SIG-M5 (cell line): ENCODE measurements at places on chromosomes 12 and 14.

DNA sequence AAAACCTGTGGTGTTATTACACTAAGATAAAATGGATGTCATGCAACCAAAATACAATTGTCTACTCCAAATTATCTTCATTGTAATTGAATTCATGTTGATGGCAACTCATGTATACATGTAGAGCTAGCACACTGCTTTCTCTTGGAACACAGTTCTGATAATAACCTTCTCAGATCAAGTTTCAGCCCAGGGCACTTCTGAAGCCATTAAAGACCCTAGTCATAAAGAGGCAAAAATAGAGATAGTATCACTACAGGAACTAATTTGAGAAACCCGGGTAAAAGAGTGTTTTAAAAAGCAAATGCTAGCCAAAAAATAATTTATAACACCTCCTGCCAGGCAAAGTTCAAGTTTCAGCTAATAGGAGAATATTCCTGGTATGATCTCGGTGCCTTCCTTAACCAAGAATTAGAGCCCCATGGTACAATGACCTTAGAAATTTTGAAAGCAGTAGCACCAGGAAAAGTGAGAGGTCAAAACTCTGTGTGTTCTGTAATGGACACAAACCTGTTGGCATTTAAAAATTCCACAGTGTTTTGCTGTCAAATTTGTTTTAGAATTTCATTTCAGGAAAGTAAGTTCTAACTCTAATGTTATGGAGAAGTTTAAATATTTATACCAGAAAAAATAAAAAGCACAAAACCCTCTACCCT, 105.0 kb upstream of the FRMD6 start:
- no peak for DNase-seq

DNA sequence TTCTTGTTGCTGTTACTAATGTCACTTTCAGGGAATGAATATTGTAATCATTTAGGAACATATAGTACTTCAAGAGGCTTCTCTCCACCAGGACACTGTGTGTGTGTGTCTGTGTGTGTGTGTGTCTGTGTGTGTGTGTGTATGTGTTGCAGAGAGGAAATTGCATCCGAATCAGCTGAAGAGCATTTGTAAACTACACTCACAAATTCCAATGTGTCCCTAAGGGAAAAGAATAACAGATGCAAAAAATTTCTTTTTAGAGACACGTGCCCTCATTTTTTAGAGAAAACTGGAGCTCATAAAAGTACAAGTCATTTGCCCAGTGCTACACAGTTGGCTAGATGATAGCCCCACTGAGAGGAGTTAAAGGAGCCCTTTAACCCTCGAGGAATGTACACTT, 168.8 kb downstream of the ANO4 start:
- DNase-seq = no peak

DNA sequence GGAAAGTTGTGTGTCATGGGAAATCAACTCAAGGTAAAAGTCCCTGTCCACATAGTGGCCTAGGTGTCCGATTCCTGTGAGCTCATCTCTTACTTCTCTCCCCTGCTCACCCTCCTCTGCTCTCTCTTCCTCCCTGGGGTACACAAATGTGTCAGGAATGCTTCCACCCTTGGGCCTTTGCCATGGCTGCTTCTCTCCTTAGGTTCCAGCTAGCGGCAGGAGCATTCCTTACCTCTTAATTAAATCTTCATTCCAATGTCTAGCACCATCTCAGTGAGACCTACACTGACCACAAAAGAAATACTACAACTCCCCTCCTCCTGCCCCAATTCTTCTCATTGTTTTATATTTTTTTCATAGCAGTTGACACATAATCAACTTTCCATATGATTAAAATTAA, 298.6 kb downstream of the PDZRN4 start:
- no peak for DNase-seq

DNA sequence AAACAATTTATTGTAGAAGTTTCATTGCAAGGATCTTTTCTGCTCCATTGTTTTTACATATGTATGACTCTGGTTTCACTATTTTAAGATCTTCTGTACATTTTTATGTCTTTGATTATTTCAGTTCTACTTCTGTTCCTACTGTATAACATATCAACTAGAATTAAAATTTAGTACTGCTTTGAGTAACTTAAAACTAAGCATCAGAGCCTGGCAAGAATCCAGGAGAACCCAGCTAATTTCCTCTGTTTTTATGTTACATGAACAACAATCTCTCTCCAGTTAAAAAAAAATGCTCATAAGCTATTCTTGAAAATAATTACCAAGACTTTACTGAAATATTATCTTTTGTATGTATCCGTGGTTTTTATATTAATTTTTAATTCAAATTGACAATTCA, 370.7 kb downstream of the TMTC2 start:
- no peak for DNase-seq

- DNase-seq = no peak
Measured at GRCh38 chr12:123150275-123150743, 581 bp downstream of the PITPNM2 start.

DNA sequence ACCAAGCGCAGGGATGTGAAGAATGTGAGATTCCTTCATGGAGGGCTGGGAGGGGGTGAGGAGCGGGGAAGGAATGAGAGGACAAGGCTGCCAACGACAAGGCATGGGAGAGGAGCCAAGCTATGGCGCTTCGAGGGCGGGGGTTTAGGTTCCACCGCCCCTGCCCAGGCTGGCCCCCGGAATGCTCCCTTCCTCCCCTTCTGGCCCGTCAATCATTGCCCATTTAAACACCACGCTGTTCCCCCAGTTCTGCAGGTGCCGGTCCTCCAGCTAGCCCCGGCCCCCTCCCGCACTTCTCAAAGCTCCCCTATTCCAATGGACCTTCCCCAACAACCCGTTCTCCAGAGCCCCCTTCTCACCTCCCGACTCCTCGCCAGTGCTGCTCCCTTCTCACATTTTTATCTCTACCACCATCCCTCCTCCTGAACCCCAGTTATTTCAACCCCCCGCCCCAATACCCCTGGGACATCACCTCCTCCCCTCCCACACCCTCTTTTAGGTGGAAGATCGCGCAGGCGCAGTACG, 428 bp downstream of the RNF41 start:
- DNase-seq = no peak

GRCh38 chr14:65824285-65824977, 411.9 kb downstream of the FUT8 start:
- DNase-seq = no peak

DNA sequence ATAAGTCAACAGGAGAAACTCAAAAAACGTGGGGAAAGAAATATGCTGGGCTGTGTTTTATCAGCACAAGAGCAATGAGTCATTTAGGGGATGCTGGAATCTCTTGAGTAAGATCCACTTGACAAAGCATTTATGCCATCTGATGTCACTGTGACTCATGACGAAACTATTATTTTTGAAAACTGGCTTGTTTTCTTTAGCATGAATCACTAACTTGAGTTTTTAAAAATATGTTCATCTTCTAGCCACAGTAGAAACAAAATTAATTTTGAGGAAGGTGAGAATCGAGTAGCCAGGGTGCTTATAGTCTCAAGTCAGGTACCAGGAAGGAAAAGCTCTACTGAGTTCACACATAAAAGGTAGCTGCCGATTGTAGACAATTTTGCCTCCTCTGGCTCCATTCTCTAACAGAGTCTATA, 456.2 kb upstream of the MGAT4C start:
- DNase-seq = no peak

- no peak for DNase-seq
Measured at GRCh38 chr12:48817873-48818830, at the start of gene CACNB3. CACNB3 (plus strand) TSS chr12:48818496; CDS start chr12:48818930, 434 bp downstream.

GRCh38 chr12:129096968-129097367, 243.7 kb downstream of the GLT1D1 start:
- no peak for DNase-seq

DNA sequence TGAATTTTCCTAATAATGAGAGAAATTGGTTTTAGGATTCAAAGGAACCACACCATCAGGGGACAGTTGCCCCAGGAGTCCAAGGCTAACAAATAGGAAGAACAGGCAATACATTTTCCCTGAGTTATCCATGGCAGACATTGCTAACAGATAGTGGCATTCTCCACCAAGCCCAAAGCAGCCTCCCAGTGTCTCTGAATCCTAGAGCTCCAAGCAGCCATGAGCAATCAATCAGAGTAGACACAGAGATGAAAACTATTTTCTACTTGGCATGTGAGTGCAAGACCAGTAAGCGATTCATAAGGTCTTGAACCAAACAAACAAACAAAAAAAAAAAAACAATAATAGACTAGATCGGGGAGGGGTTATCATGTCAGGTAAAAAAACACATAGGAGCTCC, 515.7 kb downstream of the MED13L start:
- no peak for DNase-seq

DNA sequence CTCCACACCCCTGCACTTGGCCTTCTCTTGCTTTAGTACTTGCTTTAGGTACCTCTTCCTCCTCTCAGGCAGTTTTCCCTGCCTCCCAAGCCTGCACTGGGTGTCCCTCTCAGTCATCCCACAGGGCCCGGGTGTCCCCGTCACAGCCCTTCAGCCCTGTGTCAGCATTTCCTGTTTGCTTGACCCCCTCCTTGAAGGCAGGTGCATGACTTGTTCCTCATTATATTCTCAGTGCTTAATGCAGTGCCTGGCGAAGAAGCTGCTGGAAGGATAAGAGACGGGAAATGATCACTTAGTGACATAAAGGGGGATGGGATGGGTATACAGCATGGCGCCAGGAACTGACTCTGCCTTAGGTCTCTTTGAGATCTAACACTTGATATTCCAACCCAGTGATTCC, 61.5 kb downstream of the IQSEC3 start:
- DNase-seq = no peak

DNA sequence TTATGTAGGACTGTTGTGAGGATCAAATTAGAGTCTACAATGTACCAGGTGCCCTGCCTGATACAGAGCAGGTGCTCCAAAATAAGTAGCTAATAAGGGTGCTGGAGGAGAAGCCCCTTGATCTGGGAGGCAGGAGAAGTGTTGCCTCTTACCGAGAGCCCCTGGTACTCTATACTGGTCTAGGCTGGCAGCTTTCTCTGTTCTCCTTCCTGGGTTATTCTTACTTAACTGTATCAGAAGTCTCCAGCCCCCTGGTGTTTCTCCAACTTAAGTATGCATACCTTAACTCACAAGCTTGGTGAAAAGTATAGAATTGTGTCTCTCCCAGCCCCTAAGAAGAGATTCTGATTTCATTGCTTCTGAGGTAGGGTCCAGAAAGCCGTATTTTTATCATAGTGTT, 254.9 kb downstream of the LRIG3 start:
- no peak for DNase-seq

GRCh38 chr12:50926415-50926814, 25.9 kb upstream of the HIGD1C start:
- DNase-seq = no peak

DNA sequence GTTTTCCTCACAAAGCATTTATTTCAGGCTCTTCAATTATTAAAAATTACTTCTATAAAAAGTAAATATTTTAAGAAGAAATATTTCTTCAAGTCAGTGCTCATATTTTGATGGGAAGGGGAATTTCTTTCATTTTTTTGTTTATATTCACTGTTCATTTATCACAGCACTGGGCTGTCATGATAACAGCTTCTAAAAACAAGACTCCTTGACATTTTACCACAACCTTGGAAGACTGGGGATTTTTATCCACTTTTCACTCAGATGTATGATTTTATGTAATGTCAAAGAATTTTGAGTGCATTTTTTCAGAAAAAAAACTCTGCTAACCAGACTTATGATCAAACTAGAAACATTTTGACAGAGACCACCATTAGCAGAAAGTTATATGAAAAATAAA, 149.7 kb downstream of the PHLDA1 start:
- no peak for DNase-seq

DNA sequence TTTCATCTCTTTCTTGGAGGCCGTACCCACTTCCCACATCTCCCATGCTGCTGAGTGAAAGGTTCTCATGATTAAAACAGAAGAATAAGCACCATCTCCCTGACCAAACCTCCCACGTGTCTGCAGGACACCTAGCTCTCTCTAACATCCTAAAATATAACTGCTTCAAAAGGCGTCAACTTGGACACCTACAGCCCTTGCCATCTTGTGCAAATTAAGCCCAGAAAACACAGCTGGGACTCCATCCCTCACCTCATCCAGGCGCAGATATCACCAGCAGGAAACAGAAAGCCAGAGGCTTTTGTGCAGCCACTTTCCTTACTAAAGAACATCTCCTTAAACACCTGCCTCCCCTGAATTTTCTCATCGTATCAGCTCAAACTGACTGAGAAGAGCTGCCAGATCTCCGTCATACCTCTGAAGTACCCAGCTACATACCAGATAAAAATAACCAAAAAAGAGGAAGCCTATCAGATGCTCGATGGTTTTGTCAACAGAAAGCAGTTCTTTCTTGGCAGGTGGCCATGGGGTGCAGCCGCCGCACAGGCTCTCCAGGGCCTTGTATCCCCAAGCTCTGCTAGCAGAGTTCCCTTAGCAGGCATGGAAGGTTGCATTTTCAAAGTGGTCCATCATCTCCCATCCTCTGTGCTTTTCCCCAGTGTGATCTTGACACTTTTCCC, 28.8 kb downstream of the MAP3K9 start:
- no peak for DNase-seq

DNA sequence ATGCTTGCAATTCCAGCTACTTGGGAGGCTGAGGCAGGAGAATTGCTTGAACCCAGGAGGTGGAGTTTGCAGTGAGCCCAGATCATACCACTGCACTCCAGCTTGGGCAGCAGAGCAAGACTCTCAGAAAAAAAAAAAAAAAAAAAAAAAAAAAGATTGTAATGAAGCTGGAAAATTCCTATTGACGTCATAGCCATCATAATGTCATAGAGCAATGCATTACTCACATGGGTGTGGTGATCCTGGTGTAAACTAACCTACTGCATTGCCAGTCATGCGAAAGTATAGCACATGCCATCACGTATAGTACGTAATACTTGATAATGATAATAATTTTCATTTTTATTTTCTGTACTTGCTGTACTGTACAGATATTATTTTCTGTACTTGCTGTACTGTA, 42.7 kb upstream of the NID2 start:
- no peak for DNase-seq

DNA sequence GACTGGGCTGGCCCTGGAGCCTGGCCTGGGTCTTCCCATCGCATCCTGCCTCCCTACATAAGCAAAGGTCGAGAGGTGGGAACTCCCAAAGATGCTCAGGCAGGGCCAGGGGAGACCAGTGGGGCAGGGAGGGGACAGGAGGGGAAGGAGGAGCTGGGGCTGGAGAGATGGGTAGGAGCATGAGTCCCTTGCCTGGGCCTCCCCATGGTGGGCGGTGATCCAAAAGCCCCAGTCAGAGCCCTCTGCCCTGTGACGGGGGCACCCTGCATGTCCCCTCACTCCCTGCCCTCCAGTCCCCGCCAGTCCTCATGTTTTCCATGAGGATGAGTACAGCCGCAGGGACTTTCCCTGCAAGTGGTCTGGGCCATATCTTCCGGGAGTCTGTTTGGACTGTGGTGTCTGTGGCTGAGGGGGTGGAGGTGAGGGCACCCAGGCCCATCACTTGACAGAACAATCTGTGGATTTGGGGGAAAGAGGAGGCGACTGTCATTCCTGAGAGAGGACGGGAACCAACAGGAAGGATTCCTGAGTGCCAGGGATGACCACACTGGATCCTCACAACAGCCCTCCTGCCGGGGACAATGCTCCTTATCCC, 9.3 kb downstream of the BDKRB2 start:
- DNase-seq = no peak
